ENCODE measurements at places on chromosomes 7 and 10. TPM values are rescaled to one million over a fixed set of nuclear protein-coding genes. Genes with fewer than 3 reads are reported as not detected.

BTBD16 gene
- total RNA-seq: 0.85 TPM

GNG11 gene
- 3.2 TPM for total RNA-seq

MYH16 gene
- total RNA-seq: not detected

OPN1SW gene
- total RNA-seq: not detected

LRIT1 gene
- total RNA-seq: not detected

TWIST1 gene
- 6.9 TPM for total RNA-seq

CPA4 gene
- 0.29 TPM for total RNA-seq

RASA4B gene
- total RNA-seq: 34.0 TPM

ELOVL3 gene
- total RNA-seq: 0.37 TPM

ZCCHC24 gene
- 121 TPM for total RNA-seq

CELF2 gene
- total RNA-seq: 119 TPM

ZNF365 gene
- total RNA-seq: 126 TPM

PNLIPRP2 gene
- total RNA-seq: not detected

EXOC4 gene
- total RNA-seq: 124 TPM

AMZ1 gene
- total RNA-seq: 12.3 TPM

FOXI2 gene
- total RNA-seq: not detected
